NCI-H526 treated with DMSO at 0.1 percent for 48 hours (cell line): ENCODE measurements at places on chromosomes 6 and 20.

DNA sequence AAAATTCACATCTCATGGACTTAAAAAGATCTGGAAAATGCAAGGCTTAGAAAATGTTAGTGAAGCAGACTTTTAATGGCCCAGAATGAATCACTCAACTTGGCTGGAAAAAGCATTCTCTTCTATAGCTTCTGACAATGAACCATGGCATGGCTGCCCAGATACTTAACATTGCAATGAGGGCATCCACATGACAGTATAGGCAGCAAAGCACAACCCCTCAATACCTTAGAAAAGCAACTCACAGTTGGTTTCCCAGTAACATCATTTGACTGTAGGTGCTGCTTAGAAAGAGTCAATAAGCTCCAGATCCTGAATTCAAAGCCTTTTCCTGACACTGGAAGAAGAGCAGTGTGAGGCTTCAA lies 155.8 kb downstream of the EYA4 start:
- DNase-seq = no peak

DNA sequence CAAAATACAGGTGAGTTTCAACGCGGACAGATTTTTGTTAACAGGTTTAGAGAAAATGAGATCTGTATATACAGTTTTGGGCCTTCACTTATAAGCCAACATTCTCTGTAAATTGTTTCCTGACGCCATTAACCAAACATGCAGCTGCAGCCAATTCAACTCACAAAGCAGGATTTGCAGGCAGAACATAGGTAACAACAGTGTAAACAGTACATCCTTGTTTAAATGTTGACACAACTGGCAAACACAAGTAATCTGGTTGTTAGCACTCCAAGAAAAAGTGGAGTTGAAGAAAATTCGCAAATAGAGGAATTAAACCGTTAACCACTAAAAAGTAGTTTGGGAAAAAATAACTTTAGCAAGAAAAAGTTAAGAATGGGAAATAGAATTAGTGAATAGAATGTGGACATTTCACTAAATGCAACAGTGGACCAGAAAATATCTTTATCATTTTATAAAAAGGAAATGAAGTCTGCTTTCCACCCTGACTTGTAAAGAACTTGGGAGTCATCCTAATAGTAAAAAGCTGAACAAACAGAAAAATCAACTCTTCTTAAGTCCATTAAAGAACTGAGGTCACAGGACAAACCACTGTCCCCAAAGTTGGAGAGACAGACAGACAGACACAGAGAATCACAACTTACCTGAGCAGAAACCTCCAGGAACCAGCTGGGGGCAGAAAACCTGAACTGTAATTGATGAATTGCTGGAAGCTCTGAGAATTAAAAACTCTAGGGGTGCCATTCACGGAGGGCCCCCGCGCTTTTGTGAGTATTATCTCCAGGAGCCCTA lies 10.1 kb downstream of the SMIM28 start:
- DNase-seq = no peak

DNA sequence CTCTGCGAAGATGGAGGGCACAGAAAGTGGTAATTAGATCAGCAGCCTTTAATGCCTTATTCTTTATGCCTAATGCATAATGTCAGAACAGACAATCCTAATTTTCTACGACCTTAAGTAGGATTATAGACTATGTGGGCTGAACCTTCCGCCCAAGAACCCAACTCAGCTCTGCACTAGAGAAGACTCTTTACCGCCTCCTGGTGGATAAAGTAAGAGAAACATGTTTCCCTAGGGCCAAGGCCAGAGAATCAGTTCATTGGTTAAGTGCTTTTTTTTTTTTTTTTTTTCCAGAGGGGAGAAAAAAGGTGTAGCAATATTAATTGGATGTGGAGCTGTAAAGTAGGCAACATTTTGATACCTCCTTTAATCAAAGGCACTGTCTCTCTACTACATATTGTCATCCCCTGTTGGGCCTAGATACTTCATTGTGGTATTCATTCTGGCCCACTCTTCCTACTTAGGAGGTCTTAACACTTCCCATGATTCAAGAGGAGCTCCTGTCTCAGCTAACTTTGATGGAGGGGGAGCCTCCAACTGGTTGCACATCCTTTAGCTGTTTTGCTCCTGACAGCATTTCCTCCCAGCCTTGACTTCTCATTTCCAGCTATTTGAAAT lies 124.9 kb upstream of the NRN1 start:
- no peak for DNase-seq

DNA sequence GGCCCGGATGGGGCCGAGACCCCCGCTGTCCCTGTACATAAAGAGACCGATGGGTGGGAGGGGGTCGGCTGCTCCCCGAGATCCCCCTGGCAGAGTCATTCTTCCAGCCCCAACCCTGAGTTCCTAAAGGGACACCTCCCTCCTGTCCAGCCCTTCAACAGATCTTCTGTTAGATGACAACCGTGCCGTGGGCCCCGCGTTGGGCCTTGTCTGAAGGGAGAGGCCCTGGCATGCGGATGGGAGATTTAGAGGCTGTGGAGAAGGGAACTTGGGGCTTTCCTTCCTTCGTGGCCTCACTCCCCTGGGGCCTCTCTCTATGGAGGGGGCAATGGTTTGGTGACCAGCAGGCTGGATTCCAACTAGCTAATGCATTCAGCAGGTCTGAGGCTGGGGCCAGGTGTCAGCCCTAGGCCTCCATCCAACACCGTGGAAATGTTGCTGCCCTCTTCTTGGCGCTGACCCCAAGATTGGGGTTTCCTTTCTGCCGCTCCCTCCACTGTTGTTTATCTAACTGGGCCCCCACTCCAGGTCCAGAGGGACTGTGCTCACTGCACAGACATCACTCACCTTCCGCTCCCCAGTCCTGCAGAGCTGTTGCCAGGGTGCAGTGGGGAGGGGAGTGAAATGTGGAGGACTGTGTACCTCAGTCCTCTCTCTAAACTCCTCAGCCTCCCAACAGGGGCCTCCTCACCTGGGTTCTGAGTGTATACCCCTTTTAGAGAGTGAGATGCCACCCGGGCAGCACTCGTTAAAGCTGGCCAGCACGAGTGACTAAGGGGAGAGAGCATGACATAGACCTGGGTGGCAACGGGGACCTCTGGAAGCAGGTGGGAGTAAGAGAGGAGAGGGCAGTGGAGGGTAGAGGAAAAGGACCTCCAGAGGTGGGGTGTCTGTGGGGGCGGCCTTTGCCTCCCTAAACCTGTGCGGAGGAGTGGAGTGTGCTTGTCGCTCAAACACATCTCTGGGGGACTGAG lies 6.7 kb downstream of the TMEM151B start:
- DNase-seq = no peak

DNA sequence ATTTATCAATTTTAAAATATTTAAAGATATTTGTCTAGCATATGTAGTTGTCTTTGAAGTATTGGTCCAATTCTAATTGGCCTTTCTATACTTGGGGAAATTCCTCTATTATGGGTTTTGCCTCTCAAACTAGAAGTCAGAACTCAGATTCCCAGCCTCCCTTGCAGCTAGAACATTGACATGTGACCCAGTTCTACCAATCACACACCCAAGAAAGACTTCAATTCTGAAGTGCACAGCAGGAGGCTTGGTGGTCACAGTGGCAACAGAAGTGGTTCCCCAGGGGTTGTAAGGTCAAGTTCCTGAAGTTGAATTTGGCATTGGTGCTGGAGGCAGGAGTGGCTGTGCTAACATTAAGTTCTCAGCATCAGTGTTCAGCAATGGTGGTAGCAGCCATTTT lies 14.8 kb upstream of the FKBP5 start:
- DNase-seq = no peak

- DNase-seq = no peak
These were observed 649.7 kb upstream of the CHD6 start for GRCh38 chr20:42267793-42268384.
